CD4-positive, alpha-beta T cell treated with Interleukin-6 at 100 ng/mL for 8 hours (primary cell): ENCODE measurements at places on chromosomes 16 and 17.

DNA sequence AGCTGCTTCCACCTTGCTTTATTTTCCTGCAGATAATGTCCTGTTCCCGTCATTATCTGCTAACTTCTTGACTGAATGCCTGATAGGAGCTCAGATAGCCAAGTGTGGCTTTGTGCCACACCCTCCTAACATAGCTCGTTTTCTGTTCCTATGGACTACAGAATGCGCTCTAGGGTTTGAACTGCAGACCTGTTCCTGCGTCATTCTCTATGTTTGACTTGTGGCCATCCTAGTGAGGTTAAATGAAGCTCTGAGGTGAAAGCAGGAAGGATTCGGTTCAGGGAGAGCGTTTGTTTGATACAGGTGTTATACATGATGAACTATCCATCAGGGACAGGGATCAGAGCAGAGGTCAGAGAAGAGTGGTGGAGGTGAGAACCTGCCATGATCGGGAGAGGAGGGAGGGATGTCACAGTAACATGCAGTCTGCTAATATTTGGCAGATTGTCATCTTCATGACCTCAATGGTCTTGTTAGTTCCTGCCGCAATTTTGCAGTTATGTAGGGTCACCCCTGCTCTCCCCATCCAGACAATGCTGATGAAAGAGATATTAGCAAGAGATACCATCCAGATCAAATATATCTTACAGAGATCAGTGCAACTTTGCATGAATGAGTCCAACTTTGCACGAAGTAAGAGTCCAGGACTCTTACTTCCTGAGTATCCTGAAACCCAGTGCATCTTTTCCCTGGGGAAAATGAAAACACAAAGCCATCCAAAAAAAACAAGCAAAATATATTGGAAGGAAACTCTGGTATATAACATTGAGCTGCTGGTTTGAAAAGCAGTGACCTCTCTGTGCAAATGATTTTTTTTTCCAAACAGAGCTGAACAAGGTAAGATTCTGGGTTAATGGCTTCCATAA is 32.8 kb downstream of the MPHOSPH6 start:
- DNase-seq: no peak

DNA sequence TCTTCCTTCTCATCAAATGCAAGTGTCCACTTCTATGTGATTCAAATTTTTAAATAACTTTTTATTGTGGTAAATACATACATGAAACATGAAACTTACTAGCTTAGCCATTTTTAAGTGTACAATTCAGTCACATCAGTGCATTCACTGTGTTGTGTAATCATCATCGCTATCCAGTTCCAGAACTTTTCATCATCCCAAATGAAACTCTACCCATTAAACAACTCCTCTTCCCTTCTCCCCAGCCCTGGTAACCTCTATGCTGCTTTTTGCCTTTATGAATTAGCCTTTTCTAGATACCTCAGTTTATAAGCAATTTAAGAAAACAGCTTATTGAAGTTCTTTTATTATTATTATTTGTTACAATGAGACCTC is 41.1 kb upstream of the IL34 start:
- DNase-seq: no peak

- DNase-seq: no peak
These were observed 14.5 kb downstream of the ACACA start for GRCh38 chr17:37392024-37392590.

DNA sequence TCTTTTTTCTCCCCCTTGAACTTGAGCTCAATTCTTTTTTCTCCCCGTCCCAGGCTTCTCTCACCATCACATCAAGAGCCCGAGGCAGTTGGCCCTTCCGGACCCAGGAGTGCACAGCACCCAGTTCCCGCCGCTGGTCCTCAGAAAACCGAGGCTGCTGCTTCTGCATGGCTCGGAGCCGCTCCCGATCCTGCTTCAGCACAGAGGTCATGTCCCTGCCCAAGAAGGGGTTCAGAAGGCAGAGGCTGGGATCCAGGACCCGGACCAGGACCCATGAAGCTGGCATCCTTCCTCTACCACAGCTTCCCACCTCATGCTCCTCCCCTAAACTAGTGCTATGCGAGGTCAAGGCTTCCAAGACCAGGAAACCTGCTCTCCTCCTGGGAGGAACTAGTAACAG is 10.5 kb downstream of the PER1 start:
- no peak for DNase-seq

DNA sequence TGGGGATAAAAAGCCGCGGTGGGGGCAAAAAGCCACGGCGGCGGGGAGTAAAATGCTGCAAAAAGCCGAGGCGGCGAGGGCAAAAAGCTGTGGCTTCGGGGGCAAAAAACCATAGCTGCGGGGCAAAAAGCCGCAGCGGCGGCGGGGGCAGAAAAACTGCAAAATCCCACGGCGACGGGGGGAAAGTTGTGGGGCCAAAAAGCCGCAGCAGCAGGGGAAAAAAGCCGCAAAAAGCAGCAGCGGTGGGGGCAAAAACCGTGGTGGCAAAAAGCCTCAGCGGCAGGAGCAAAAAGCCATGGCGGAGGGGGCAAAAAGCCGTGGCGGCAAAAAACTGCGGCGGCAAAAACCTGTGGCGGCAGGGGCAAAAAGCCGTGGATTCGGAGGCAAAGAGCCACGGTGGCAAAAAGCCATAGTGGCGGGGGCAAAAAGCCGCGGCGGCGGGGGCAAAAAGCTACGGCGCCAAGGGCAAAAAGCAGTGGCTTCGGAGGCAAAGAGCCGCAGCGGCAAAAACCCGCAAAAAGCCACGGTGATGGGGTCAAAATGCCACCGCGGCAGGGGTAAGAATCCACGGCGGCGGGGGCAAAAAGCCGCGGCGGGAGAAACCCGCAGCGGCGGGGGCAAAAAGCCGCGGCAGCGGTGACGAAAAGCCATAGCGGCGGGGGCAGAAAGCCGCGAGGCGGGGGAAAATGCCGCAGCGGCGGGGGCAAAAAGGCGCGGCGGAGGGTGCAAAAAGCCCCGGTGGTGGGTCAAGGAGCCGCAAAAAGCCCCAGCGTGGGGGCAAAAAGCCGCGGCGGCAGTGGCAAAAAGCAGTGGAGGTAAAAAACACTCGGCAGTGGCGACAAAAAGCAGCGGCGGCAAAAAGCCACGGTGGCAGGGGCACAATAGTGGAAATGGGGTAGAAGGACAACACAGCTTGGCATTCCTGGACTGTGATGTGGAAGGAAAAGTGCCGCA is 192.8 kb downstream of the SHCBP1 start:
- no peak for DNase-seq

DNA sequence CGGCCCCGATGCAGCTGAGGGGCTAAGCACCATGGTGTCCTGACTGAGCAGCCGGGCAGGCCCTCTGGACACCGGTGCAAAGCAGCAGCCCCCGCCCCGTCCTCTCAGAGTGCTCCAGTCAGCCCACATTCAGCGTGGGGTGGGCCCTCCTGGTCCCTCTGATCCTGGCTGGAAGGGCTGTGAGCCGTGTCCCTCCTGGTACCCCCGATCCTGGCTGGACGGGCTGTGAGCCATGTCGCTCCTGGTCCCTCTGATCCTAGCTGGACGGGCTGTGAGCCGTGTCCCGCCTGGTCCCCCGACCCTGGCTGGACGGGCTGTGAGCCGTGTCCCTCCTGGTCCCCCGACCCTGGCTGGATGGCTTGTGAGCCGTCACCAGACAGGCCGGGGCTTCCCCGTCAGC is 26.9 kb upstream of the ACSF3 start:
- no peak for DNase-seq

DNA sequence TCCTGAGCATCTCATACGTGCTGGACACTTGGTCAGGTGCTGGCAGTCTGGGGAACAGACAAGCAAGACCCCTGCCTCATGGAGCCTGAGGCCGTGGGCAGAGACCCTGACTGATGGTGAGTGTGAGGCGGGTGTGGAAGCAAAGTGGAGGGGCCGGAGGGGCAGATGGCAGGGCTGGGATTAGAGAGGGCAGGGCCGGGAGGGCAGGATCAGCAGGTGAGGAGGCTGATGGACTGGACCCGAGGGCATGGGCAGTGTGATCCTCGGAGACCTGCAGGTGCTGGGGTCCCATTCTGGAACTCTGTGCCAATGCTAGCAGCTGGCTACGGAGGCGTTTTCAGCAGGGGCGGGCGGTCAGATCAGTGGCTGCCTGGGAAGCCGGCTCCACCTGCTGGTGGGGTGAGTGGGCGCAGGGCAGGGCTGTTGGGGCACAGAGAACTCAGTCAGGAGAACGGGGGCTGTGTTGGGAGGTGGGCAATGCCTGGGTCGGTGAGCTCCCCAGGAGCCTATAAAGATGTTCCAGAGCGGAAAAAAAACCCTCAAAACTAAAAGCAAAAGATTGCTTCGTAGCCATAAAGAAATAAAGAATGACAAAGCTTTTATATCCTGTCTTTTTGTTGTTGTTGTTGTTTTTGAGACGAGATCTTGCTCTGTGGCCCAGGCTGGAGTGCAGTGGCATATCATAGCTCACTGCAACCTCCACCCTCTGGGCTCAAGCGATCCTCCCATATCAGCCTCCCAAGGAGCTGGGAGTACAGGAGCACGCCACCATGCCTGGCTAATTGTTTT is 8.9 kb upstream of the C16orf74 start:
- DNase-seq: no peak

DNA sequence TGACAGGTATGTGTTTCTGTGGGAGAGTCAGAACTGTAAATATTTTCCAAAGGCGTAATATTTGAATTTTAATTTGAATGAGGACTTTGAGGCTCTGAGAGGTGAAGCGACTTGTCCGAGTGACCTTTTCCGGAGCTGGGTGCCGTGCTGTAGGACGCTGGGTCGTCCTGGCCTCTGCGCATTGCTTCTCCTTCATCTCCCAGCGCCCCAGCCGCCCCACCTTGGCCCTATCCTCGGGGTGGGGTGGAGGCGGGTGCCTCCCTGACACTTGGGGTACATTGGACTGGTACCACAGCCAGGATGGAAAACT is 147.8 kb downstream of the SPECC1 start:
- no peak for DNase-seq

DNA sequence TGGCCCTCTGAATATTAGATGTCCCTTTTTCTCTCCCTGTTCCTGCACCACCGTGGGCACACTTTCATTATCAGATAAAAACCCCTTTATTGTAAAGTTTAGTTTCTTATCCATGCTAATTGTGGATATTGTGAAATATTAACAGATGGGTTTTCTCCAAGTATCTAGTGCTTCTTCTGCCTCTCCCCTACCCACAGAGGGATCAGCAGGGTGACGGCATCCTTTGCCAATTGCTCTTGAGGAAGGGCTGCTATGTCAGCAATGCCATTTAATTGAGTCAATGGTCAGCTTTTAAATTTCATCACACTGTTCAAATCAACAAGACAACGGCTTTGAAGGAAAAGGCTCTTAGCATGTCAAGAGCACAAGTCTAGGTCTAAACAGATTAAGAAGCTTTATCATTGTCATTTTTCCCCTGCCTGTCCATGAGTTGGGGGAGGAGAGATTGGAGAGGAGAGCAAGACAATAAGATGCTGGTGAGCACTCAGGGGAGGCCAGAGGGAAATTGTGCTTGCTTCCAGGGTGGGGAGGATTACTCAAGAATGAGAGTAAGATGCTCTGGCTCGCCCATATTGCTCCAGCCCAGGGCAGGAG is 443.0 kb upstream of the CCL2 start:
- DNase-seq: no peak

- no peak for DNase-seq
These were observed 10.3 kb downstream of the ATXN1L start for GRCh38 chr16:71855937-71856662.

DNA sequence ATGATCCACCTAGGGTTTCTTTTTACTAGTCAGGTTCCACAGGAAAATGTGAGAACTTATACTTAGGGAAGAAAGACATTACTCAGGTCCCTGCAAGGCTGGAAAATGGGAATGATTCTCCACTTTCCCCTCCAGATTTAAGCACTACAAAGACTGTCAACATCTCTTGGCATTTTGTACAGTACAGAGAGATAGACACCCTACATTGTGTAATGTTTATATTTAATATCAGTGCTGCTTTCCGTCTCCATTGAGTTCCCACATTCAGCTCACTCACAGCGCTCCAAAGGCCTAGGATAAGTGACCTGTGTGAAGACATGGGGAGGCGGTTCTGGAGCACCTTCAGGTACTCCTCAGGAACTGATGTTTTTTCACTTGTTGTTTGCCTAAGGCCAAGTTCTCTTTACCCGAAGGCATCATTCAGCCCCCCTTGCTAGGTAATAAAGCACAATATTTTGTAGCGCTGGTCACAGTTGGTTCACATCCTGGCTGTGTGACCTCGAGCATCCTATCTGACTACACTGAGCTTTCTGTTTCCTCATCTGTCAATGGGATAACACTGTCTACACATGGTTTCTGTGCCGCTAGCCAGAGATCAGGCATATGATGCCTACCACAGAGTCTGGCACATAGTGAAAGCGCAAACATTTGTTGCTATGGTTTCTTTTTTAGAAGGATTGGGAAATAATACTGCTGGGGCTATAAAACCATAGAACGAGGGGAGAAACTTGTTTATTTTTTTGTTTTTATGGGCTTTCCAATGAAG is 226.6 kb downstream of the ZFHX3 start:
- no peak for DNase-seq

DNA sequence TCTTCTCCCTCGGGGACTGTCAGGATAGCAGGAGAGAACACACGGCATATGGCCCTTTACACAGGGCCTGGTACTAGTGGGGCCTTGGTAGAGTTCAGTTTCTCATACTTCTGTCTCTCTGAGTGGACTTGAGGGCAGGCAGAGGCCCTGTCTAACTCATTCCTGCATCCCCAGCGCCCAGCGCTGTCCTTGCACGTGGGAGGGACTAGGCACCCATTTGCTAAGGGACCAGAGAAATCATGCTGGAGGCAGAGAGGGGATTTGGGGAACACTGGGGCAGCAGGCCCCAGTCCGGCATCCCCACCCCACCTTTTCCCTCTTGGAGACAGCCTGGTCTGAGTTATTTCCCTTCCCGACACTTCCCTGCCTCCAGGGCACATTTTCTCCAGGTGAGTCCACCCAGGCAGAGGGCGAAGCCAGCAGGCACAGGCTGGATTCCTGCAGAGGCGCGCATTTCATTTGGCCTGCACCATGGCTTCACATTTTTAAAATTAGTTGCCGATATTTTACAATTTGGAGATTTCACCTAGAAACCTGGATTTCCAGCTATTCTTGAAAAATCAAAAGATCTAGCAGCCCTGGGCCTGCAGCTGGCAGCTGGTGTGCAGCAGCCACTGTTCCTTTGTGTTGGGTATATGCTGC is 9.7 kb upstream of the NKD1 start:
- no peak for DNase-seq

DNA sequence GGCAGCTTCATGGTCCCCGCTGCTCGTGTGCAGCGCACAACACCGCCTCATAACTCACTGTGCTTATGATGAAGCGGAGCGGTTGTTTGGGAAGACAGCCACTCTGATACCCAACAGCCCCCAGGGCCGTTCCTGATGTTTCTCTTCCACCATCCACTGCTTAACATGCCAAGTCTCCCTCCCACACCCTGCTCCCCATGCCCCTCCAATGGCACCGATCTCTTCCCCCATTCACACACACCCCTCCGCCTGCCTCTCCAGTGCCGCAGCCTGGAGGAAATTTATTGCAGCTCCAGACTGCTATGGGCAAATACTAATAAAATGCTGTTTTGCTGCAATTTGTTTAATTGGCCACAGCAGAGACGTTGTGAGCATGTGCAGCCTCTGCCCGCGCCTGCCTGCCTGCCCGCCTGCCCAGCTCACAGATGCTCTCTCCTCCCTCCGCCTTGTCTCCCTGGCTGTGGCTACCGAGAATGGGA is 80.3 kb upstream of the LHX1 start:
- DNase-seq: no peak
